ENCODE measurements at places on chromosomes 12 and 14. TPM values are rescaled to one million over a fixed set of nuclear protein-coding genes. Genes with fewer than 3 reads are reported as not detected.

DNA sequence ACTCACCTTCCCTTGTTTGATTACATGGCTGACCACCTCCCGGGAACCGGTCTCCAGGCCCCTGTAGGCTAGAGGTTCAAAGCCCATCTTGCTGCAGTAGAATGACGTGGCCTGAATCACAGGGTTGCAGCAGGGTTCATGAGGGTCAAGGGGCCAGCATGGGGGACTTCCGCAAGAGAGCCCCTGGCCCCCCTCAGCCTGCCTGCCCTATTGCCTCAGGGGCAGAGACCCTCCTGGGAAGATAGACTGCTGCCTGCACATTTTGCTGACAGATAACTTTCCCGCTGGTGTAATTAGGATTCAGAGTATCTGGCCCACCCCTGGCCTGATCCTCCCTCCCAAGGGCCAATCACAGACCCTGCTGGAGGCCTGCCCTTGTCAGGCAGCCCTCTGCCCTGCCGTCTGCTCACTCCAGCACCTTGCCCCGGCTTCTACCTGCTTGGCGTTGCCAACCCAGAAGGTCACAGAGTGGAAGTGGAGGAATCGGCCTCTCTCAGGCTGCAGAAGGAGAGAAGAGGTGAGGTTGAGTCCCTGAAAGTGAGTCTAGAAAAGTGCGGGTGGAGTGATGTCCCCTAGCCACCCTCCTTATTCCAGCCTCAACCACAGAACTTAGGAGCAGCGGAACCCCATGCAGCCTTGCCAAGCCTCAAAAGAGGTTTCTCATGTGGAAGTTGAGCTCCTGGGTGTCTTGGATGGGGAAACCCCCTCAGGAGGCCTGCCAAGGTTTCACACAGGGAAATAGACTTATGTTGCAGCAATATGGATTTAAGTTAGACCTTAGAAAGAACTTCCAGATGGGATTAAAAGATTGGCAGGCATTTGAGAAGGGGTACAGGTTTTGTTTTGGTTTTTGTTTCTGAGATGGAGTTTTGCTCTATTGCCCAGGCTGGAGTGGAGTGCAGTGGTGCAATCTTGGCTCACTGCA is 1.1 kb downstream of the HPD start:
- no peak for DNase-seq

Gene PTPN6
- total RNA-seq: 370 TPM

GRCh38 chr14:93648440-93649168 is 139.7 kb downstream of the PRIMA1 start:
- DNase-seq: no peak

- no peak for DNase-seq
Measured at GRCh38 chr12:30934811-30935210, 8.3 kb downstream of the TSPAN11 start.

DNA sequence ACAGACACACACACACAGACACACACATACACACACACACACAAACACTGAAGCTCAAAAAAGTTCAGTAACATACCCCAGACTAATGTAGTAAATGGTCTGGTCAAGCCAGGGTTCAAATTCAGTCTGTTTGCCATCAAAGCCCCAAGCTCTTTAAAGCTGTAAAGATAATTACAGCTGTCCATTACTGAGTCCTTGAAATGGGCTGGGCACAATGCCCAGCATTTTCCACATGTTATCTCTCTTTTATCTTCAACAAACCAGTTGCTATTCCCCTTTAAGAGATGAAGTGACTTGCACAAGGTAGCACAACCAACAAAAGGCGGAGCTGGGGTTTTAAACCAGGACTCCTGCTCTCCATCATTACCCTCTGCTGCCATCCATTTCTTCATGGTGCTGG is 7.6 kb upstream of the UNC119B start:
- DNase-seq: no peak

GRCh38 chr12:59887178-59887577 is 291.3 kb downstream of the SLC16A7 start:
- no peak for DNase-seq

Gene MYH6
- not detected for total RNA-seq

GRCh38 chr14:103708750-103709187 is 6.5 kb downstream of the XRCC3 start:
- DNase-seq: no peak

GRCh38 chr12:131421509-131422186 is 289.2 kb upstream of the SFSWAP start:
- DNase-seq: no peak

DNA sequence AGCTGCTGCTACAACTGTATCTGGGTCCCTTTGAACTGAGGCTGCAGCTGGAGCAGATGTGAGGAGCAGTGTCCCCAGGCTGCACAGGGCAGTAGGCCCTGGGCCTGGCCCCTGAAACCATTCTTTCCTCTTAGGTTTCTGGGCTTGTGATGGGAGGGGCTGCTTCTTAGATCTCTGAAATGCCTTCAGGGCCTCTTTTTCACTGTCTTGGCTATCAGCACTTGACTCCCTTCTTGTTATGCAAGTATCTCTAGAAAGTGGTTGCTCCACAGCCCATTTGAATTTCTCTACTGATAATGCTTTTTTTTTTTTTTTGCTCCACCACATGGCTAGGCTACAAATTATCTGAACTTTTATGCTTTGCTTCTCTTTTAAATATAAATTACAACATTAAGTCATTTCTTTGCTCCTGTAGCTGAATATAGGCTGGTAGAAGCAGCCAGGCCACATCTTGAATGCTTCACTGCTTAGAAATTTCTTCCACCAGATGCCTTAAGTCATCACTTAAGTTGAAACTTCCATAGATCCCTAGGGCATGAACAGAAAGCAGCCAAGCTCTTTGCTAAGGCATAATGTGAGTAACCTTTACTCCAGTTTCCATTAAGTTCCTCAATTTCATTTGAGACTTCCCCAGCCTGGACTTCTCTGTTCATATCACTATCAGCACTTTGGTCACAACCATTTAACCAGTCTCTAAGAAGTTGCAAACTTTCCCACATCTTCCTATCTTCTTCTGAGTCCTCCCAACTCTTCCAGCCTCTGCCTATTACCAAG is 41.1 kb downstream of the ACSM4 start:
- DNase-seq: no peak

DNA sequence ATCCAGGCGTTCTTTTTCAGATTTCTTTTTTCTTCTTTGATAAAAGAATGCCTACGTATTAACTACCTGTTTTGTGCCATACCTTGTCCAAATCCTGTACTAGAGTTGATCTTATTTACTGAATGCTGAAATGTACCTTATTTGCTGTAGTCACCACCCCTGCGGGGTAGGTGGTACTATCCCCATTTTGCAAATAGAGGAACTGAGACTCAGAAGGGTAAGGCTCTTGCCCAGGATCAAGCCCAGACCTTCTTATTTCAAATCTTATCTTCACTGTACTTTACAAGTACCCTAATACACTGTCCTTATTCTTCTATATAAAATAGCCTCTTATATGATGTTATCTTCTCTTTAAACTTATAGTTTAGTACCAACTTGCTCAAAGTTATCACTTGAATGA is 206.5 kb downstream of the SLC41A2 start:
- DNase-seq: no peak

- no peak for DNase-seq
Measured at GRCh38 chr12:72368719-72369422, 96.7 kb downstream of the TRHDE start.

- no peak for DNase-seq
Measured at GRCh38 chr12:113005762-113006161, 27.4 kb downstream of the OAS2 start.

DNA sequence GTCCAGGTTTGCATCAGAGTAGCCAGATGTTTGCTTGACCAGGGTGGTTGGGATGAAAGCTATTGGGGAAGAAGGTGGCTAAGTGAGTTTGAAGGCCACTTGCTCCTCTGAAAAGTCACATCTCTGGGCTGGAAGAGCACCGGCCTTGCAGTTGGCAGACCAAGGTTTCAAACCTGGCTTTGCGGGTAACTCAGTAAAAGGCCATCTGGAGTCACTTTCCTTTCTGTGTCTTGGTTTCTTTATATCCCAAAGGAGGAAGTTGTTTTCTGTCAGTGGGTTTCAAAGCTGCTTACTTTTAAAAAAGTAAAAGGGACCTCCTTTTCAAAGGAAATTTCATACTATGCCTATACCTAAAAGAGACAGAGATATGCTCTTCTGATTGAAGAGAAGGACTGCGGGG is 26.2 kb upstream of the CMA1 start:
- no peak for DNase-seq

DNA sequence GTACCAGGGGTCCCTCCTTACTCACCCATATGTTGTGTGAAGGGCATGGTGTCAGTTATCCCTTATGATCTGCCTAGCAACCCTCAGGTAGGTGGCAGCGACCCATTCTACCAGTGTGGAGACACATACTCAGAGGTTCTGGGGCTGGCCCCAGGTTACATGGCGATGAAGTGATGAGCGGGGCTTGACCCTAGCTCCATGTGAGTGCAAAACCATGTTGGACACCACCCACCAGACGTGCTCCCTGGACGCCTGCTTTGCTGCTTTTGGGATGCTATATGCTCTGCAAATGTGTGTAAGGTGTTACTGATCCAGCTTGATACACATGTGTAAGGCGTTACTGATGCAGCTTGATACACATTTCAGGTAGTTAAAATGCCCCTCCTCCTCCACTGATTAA is 33.3 kb downstream of the EP400 start:
- no peak for DNase-seq

- no peak for DNase-seq
Measured at GRCh38 chr12:98645572-98646067, 530 bp downstream of the APAF1 start.

Gene ANKRD9
- 8.8 TPM for total RNA-seq

DNA sequence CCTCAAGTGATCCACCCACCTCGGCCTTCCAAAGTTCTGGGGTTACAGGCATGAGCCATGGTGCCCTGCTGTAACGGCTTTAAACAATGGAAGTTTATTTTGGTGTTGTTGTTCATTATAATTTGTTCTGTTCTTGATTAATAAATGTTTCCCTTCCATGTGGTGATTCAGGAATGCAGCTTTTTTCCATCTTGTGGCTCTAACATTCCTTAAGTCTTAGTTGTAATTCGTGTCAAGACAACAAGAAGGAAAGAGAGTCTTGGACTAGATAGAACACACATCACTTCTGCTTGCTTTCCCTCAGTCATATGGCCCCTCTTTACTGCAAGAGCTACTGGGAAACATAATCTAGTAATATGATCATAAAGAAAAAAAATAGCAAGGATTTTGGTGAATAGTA is 211.6 kb downstream of the SLC6A15 start:
- DNase-seq: no peak

Gene ABHD12B
- not detected for total RNA-seq

Gene DLGAP5
- total RNA-seq: 79.7 TPM

DNA sequence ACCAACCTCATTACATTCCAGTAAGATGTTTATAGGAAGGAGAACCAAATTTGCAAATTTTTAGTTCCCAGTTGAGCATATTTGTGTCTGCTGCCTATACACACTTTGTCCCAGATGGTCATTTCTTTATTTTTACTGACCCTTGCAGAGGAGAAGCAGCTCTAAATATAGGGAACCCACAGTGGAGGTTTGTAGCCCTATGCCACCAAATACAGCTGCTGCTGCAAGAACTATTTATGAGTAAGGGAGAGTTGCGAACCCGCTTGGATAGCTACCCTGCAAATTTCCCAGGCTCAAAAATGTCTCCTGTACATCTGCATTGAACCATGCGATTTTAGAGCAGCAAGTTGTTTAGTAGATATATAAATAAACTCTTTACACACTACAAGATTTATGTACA is 48.2 kb downstream of the NAV3 start:
- DNase-seq: no peak

Gene AMN
- total RNA-seq: 2.5 TPM

DNA sequence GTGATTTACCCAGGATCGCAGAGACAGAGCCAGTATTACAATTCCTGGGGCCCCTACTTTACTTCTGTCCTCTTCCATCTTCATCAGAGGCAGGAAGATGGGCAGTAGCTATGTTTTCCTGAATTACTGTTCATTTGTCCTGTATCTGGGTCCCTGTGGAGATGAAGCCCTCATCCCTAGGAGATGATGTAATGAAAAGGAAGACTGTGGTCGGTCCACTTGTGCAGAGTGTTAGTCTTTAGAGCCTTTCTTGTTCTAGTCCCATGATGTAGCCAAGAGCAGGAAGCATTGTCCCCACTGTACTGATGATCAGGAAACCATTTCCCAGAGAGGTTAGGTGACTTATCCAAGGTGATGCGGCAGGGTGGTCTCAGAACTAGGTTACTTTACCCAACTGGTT is 2.6 kb downstream of the CD9 start:
- DNase-seq: no peak

Data from activated naive CD8-positive, alpha-beta T cell treated with anti-CD3 and anti-CD28 coated beads, Interleukin-2, amount 10 ng/mL, durations not matched to agents 7 days and 5 days (primary cell).